ENCODE measurements at places on chromosomes 13 and 19. TPM values are rescaled to one million over a fixed set of nuclear protein-coding genes. Genes with fewer than 3 reads are reported as not detected.

DNA sequence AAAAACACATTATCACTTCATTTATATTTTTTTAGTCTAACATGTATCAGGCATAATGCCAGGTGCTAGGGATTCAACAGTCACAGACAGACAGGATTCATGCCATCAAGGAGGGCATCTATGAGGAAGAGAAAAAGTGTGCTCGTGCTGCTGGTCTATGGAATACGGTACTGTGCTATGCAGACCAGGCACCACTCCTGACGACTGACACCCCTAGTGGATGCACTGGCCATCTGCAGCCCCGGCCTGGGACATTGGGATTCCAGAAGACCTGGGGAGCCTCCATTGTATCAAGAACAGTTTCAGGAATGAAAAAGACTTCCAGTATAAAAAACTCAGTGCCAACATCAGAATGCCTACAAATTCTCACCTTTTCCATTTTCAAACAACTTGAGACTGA is 94.0 kb downstream of the KLF12 start:
- no peak overlapping the region for H3K4me3 ChIP-seq
- no peaks in the 10 kb centered on the region for H3K27me3 ChIP-seq
- H3K36me3 ChIP-seq: no peaks in the 10 kb centered on the region
- H3K4me1 ChIP-seq: peaks cover 9% of the 10 kb centered on the region
- peak; percentile 81 for DNase-seq

GRCh38 chr19:36973021-36973843 is 57.1 kb downstream of the ZNF568 start:
- H3K4me3 ChIP-seq: peak overlapping the region; percentile 79
- H3K27ac ChIP-seq: 0 out of 2 replicates have a peak overlapping the region, but pooled peaks have one; percentile 47
- no peaks in the 10 kb centered on the region for H3K4me1 ChIP-seq
- no peaks in the 10 kb centered on the region for H3K36me3 ChIP-seq
- no peaks in the 10 kb centered on the region for H3K27me3 ChIP-seq

DNA sequence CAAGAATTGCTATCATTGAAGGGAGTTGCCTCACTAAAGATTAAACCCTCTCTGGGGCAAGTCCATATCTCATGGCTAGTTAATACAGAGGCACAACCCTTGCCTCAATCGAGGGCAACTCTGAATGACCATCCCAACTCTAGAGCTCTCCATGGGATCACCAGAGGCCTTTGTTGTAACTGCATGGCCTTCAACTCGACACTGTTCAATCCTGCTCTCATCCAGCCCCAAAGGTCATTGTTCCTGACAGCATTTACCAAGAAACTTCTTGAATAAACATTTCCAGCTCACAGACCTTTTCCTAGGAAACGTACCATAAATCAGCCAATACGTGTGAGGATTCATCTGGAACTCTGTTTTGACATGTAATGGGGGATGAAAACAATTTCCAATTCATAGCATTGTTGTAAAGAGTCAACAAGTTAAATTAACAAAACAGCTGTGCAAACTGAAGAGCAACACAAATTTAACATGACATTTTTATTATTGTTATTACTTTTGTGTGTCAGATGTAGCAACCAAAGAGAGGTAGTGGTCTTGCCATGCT is 452.7 kb downstream of the SUCLA2 start:
- no peak for DNase-seq
- H3K4me3 ChIP-seq: no peak overlapping the region
- H3K27ac ChIP-seq: no peak overlapping the region
- H3K4me1 ChIP-seq: no peaks in the 10 kb centered on the region
- H3K36me3 ChIP-seq: no peaks in the 10 kb centered on the region
- no peaks in the 10 kb centered on the region for H3K27me3 ChIP-seq

DNA sequence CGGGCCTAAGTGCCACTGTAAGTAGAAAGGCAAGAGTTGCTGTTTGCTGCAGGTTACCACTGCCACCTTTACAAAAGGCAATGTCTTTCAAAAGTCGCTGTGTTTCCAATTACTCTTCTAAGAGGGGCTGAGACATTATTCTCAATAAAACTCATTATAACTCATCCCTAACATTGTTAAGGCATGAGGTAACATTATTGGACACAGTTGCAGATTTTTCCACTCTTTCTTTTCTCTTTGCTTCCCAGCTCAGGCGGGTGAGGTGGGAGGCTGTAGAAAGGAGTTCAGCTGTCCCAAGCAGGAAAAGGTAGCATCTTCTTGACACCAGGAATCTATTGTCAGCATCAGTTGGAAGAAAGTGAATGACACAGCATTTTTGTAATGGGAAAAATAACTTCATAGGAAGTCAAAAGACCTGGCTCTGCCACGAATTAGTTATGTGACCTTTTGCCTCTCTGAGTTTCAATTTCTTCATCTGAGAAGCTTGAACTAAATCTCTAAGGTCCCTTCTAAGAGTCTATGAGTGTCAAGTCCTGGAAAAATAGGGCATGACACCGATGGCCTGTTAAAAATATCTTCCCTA is 2.1 kb upstream of the UBL3 start:
- no peaks in the 10 kb centered on the region for H3K27me3 ChIP-seq
- no peaks in the 10 kb centered on the region for H3K36me3 ChIP-seq
- no peak for DNase-seq

DNA sequence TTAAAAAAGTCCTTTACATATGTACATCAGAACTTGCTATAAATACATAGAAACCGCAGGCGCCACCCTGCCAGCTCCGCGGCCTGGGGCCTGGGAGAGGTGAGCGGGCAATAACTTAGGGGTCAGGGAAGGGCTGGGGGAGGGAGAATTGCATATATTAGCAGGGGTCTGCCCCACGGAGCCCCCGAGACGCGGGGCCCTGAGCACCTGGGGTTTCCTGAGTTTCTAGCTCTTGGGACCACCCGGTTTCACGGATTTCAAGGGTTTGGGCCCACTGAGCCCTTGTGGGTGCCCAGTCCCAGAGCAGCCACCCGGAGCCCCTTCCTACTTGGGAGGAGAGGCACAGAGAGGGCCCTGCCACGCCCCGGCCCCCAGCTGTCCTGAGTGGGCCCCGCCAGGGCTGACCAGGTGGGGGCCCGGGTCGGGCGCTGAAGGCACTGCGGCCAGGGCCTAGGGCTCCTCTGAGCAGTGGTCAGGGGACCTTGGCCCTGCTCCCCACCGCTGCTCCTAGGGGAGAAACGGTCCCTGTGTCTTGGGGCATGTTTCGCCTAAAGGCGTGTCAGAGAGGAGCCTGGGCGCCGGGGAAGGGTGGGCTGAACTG is 4.0 kb downstream of the GPX4 start:
- H3K36me3 ChIP-seq: peaks cover 8% of the 10 kb centered on the region
- H3K27ac ChIP-seq: no peak overlapping the region
- H3K4me3 ChIP-seq: no peak overlapping the region

- H3K36me3 ChIP-seq: no peaks in the 10 kb centered on the region
- no peak overlapping the region for H3K27ac ChIP-seq
- no peaks in the 10 kb centered on the region for H3K27me3 ChIP-seq
- H3K4me3 ChIP-seq: no peak overlapping the region
- no peak for DNase-seq
Observed at GRCh38 chr13:31965361-31966066, 66.1 kb upstream of the FRY start.

DNA sequence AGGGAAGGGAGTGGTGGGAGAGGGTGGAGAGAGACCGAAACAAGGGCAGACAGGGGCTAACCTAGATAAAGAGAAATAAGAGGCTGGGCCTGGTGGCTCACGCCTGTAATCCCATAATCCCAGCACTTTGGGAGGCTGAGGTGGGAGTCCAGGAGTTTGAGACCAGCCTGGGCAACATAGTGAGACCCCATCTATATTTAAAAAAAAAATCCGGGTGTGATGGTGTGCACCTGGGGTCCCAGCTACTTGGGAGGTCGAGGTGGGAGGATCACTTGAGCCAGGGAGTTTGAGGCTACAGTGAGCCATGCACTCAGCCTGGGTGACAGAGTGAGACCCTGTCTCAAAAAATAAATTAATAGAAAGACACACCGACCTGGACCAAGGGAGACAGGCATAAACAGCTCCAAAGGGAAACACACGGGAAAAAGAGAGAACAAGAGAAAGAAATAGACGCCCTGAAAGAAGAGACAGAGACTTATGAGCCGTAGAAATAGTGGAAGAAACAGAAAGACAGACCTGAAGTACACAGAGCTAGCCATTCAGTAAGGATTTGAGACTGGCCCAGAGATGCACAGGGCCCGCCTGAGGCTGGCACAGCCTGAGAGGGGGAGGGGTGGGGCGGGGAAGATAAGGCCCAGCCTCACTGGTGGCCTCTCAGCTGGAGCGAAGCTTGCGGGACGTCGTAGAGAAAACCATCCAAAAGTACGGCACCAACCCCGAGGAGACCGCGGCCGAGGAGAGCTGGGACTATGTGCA is 2.2 kb downstream of the CD37 start:
- H3K4me3 ChIP-seq: peak overlapping the region; percentile 30
- peaks cover 17% of the 10 kb centered on the region for H3K4me1 ChIP-seq
- H3K27ac ChIP-seq: no peak overlapping the region
- peaks cover 3% of the 10 kb centered on the region for H3K27me3 ChIP-seq
- DNase-seq: no peak
- H3K36me3 ChIP-seq: peaks cover 9% of the 10 kb centered on the region

DNA sequence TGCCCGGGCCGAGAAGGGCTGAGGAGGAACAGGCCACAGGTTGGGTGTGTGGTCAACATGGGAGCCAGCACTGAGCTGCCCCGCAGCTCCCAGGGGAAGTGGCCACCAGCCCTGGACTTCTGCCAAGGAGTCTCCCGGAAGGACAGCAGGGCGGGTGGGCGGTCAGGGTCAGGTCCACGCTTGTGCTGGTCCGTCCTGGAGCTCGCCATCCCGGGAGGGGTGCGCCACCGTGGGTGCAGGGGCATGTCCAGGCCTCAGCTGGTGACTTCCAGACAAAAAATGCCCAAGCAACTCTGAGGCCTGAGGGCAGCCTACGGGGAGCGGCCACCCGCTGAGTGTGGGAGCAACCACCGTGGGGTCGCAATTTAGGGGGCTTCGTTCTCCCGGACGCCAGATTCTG is 21.4 kb upstream of the SLC15A1 start:
- no peak overlapping the region for H3K4me3 ChIP-seq
- no peak for DNase-seq

DNA sequence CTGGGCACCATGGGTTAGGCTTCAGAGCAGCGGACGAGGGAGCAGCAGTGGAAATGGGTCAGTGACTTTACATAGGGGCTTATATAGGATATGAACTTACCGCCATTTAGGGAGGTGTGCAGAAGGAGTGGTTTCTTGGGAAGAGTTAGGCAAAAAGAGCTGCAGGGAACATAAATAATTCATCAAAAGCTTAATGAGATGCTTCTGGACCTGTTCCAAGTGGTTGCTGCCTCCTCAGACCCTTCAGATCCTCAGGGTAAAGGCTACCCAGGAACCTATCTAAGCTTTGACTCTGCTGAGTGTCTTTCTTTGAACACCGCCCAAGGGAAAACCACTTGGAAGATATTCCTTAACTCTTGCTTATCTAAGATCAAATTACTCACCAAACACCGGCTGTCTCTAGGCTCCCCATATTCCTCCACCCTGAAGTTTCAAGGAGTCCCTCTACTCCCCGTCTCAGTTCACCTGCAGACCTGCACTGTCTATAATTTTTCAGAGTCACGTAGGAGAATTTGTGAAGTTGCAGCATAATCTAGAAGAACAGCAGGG is at the start of gene IGFL4:
IGFL4 (minus strand) TSS at position 51 of the 549 bp plus-strand sequence; CDS start at position 11, 40 bp downstream.
- no peak within 1 kb of the TSS for H3K27ac ChIP-seq
- peaks cover 2% of the 10 kb centered on the region for H3K27me3 ChIP-seq
- no peak for DNase-seq

DNA sequence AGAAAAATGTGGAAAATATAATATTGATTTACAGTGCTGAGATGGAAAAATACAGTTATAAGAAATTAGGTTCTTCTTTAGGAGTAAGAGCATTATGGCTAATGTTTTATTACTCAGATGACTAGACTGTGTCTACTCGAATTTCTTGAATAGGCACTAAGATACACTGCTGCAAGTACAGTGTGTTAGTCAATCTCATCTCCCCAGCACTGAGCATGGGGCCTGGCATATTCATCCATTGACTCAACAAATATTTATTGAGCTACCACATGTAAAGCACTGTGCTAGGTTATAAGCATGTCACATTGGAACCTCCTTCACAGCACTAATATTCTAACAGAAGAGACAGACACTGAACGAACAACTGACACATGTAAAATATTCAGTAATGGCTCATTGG is 242.5 kb upstream of the GPC6 start:
- H3K4me1 ChIP-seq: no peaks in the 10 kb centered on the region
- DNase-seq: no peak
- no peaks in the 10 kb centered on the region for H3K36me3 ChIP-seq

GRCh38 chr13:33721724-33722123 is 96.2 kb upstream of the RFC3 start:
- no peaks in the 10 kb centered on the region for H3K27me3 ChIP-seq
- DNase-seq: no peak
- H3K27ac ChIP-seq: no peak overlapping the region
- no peaks in the 10 kb centered on the region for H3K36me3 ChIP-seq
- no peaks in the 10 kb centered on the region for H3K4me1 ChIP-seq

DNA sequence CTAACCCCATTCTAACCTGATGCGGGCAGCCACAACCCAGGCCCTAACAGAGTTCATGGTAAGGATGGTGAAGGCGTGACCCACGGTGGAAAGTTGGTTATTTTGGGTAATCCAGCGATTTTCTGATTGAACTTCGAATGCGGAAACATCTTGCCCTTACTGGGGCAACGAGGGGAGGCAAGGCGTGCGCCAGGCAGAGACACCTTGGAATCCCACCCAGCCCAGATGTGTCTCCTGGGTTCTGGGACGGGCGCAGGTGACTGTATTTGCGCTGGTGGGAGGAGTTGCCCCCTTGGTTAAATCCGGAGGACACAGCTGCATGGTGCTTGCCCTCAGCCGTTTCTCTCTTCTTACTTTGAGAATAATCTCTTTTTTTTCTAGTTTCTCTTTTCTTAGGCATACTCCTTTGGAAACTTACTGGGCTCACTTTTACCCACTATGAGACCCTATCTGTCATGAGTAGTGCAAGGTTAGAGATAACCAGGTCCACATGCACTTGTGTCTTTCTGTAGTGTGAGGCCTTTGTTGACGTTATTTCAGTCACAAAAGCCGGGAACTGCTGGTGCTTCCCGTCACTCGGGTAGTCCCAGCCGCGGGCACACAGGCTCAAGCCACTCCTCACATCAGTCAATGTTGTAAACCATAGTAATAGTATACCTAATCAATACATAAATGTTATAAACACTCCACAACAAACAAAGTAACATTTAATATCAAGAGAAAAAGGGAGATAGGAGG is 81.5 kb downstream of the ATP11A start:
- no peaks in the 10 kb centered on the region for H3K36me3 ChIP-seq
- no peak overlapping the region for H3K4me3 ChIP-seq
- H3K27ac ChIP-seq: no peak overlapping the region
- DNase-seq: no peak

Gene NLRP12
- total RNA-seq: 1.9 TPM

Gene ZNF414
- total RNA-seq: 26.8 TPM

Gene MUC16
- total RNA-seq: 0.17 TPM

Gene BRME1
- 4.6 TPM for total RNA-seq

Gene TINCR
- 0.48 TPM for total RNA-seq

Gene CBARP
- total RNA-seq: 18.0 TPM

Gene TEX101
- not detected for total RNA-seq
